CMK (cell line): ENCODE measurements at places on chromosomes 1 and 21.
A peak's percentile ranks its signal among the peaks of the same experiment; 100 is the strongest.

DNA sequence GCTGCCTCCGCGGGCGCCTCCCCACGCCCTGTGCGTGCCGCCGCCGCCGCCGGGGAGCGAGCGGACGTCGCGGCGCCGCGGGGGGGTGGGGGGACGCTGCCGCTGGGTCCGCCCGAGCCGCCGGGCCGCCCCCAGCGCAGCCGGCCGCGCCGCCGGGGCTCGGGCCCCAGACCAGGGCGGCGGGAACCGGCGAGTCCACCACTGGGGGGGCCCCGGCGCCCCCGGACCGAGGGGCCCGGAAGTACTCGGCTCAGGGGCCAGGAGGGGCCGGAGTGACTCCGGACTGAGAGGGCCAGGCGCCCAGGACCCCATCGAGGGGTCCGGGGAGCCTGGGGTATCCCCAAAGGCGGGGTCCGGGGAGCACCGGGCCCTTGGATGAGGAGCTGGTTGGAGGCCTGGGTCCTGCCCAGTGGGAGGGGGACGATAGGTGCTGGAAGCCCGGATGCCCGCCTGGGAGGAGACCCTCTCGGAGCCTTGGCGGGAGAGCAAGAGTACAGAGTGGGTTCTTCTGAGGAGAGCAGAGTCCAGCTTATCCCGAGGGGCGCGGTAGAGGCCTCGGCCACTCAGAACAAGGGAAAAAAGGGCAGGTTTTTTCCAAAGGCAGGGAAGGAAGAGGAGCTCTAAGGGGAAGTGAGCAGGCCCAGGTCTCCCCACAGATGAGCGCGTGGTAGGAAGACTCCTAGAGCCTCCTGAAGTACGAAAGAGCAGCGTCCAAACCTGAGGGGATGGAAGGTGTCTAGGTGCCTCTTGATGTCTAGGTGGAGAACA is 556 bp downstream of the GMEB1 start:
- DNase-seq = peak; percentile 72

DNA sequence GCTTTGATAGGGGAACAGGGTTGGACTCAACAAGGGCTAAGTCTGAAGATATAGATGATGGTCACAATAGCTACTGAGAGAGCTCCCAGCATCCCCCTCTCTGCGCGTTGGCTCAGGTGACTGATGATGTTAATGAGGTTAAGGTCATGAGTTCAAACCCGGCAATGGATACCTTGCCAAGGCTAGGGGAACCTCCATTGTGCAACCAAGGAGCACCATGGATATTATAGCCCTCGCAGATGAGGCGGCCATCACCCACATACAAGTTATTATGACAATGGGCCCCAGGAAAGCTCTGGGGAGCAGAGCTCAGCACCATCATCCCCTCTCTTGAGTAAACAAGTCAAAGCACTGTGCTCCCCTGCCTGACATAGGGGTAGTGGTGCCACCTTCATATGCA is 8.2 kb downstream of the KCNA2 start:
- no peak for DNase-seq

- no peak for DNase-seq
Measured at GRCh38 chr21:32386195-32386870, 6.5 kb downstream of the URB1 start.

- no peak for DNase-seq
Measured at GRCh38 chr1:167246971-167247370, 26.3 kb downstream of the POU2F1 start.

DNA sequence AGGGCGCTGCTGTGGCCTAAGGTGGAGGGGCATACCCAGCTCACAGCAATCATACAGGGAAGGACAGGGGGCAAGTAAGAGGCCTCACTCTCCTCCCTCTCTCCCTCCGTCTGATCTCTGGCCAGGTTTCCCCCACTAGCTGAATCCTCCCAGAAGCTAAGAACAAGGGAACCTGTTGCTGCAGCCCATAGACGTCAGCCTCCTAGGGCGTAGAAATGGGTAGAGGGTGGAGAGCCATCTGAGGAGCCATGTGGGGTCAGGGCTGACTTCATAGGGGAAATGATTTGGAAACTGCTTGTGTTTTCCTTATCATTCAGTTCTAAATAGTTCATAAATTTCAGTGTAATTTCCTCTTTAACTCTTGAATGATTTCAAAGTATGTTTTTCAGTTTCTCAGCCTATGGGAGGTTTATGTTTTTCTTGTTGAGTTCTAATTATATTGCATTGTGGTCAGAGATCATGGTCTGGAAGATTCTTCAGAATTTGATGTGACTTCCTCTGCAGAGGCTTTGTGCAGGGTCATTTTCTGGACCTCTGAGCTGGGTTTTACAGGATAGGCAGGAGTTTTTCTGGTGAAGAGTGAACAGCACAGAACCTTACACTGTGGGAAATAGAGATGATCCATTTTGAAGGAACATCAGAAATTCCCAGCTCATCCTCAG is 2.3 kb upstream of the MOB3C start:
- no peak for DNase-seq

GRCh38 chr21:36207577-36208320 is 51.1 kb downstream of the DOP1B start:
- no peak for DNase-seq

DNA sequence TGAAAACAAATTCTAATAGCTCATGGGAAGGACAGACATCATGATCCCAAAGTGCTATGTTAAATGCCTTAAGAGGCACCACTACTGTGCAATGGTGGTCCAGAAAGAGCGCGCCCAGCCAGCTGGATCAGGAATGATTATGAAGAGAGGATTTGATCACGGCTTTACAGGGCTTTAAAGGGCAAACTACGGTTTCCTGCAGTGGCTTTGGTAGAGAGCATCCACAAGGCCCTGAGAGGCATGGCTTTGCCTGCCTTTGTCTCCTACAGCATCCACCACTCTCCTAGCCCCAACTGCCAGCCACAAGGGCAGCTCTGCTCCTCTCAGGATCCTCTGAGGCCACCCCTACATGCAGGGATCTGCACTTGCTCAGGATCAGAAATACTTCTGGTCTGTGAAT is 40.7 kb downstream of the ZNF281 start:
- no peak for DNase-seq

- DNase-seq = no peak
Measured at GRCh38 chr1:176754676-176755075, 291.7 kb downstream of the PAPPA2 start.

- DNase-seq = no peak
Measured at GRCh38 chr1:73593364-73593763, 604.6 kb downstream of the LRRIQ3 start.

DNA sequence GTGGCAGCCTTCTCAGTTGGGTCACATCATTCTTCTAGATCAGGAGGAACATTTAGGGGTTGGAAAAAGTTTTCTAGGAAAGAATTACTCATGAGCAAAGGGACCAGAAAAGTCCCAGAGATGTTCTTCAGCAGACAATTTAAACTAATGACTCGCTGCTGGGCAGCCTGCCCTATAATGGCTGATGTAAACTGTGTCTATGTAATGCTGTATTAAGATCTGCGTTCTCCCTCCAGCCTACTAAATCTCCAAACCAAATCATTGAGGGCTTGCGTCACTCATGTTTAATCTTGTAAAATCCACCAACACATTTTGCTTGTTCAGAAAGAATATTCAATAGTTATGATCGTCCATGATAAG is 92.1 kb downstream of the LRRC8C start:
- no peak for DNase-seq

DNA sequence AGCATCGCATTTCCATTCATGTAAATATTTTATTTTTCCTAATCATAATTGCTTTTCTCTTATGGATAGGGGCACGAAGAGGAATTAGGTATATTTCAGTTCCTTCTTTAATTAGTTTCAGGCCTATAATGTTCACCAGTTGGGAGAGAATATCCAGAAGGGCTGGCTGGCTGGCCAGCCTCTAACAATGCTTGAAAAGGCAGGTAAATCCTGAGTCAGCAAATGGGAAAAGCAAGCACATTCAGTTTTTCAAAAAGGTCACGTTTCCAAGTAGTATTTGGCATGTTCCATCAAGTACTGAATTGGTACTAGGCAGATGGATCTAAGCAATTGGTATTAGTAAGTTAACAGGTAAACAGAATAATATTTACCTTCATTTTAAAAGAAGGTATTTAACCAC is 8.0 kb downstream of the RAB29 start:
- DNase-seq = no peak

GRCh38 chr21:37871121-37871862 is 45.0 kb downstream of the KCNJ6 start:
- no peak for DNase-seq

DNA sequence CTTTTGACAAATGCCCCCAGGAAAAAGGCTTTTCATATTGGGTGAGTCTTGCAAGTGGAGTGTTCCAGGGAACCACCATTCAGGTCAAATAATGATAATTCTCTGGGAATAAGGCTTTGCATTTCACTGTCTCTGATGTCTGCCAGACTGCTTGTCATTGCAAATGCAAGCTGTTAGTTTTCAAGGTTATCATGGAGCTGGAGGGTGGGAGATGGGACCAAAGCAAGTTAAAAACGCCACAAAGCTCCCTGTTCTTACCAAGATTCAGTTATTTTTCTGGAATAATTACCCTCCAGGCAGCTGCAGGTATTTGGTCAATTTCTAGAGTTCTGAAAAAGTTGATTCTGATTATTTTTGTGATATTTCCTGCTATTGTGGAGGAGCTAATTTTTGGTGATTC is 210.1 kb downstream of the GPR52 start:
- no peak for DNase-seq

DNA sequence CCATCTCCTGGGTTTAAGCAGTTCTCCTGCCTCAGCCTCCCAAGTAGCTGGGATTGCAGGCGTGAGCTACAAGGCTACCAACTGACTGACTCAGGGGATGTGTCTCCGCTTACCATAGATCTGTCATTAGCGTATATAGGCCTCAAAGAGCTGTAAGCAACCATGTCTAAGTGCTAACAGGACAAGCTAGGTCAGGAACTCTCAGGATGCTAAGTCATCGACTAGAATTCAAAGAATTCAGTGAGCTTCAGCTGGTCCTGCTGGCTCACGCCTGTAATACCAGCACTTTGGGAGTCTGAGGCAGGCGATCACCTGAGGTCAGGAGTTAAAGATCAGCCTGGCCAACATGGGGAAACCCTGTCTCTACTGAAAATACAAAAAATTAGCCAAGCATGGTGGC is 29.5 kb downstream of the CAPN2 start:
- DNase-seq = no peak

GRCh38 chr1:219858980-219859379 is 69.4 kb downstream of the SLC30A10 start:
- no peak for DNase-seq

DNA sequence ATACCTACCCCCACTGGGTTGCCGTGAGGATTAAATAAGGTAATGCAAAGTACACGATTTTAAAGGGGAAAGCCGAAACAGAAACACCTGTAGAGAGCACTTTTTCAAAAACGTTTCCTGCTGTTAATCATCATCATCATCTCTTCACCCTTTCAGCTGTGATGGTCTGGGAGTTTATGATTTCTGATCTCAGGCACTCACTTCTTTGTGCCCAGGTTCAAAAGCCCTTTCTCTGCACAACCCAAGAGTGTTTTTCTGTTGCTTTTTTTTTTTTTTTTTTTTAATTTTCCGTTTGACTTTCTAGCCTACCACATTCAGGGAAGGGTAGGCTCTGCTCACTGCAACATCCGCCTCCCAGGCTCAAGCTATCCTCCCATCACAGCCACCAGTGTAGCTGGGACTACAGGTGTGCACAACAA is 936 bp upstream of the UBXN11 start:
- no peak for DNase-seq

- no peak for DNase-seq
Measured at GRCh38 chr1:48470481-48470855, 1.5 kb downstream of the SPATA6 start.

GRCh38 chr1:173445656-173446055 is 31.5 kb upstream of the PRDX6 start:
- DNase-seq = no peak

DNA sequence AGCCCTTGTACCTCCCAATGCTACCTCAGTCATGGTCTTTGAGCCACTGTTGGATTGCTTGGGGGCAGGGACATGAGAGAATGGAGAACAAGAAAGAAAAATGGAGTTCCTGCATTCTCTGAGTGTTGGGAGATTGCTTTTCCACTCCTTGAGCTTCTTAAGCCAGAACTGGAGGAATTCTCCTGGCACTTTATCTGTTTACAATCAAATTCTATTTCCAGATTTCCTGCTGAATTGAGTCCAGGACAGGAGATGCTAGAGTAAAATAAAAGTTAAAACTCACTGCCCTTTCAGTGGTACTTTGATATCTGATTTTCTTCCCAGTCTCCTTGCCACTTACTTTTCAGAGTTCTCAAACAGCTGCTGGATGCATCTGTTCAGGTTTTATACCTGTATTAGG is 24.4 kb upstream of the DEPDC1 start:
- DNase-seq = no peak

GRCh38 chr1:6475381-6476133 is 9.6 kb upstream of the TNFRSF25 start:
- no peak for DNase-seq

DNA sequence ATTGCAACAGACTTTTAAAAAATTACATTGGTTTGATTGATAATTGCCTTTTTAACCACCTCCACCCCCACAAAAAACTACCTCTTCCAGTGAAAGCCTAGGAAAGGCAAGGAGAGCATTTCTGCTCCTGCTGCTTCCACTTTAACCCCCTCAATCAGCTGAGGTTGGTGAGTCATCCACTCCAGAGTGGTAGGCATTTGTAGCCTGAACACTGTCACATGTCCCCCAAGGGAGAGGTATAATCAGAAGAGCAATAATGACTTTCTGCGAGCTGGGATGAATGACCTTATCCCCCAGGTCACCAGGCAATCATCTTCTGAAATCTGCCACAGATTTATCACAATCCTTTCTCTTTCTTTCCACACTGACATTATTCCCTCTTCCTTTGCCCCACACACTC is 126.6 kb upstream of the CAMK1G start:
- DNase-seq = no peak

- DNase-seq = peak; percentile 59
Measured at GRCh38 chr1:26787381-26787705, 407 bp upstream of the PIGV start.

- DNase-seq = no peak
Measured at GRCh38 chr1:156714830-156715229, 9.4 kb upstream of the CRABP2 start.

GRCh38 chr1:161706113-161706481 is 932 bp upstream of the FCRLA start:
- DNase-seq = no peak

GRCh38 chr1:35555212-35555584 is 2.0 kb downstream of the KIAA0319L start:
- DNase-seq = no peak
